Stimulated activated CD8-positive, alpha-beta memory T cell treated with anti-CD3 and anti-CD28 coated beads, Interleukin-4, amount 100 ng/mL, for 48 hours (primary cell): ENCODE measurements at places on chromosomes 5 and 9.

DNA sequence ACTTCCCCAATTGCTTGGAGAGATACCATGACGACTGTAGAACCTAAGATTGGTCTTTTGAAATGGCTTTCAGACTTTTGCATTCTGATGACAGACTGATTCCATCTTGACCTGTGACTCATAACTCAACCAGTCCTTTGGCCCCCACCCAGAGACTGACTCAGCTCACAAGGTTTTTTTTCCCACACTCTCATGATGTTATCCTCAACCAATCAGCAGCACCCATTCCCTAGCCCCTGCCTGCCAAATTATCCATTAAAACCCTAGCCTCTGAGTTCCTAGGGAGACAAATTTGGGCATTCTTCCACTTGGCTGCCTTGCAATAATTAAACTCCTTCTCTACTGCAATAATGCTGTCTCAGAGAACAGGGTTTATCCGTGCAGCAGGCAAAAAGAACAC lies 1263.3 kb upstream of the CDH9 start:
- DNase-seq: no peak

DNA sequence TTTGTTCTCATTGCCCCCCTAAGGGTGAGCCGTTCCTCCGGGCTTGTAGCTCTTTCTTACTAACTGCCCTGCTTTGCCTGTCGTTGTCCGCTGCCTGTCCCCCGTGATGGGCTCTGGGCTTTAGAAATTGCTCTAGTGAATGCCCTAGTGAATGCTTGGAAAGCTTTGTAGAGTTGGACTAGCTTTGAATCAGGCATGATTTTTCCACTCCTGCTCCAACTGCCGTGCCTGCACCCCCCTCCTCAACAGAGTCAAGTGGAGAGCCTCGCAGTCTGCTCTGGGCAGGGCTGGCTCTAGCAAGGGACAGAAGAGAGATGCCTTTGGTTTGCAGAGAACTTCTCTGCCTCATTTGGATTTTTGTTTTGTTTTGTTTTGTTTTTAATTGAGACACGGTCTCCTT lies 46.8 kb upstream of the DAB2IP start:
- DNase-seq: no peak

- no peak for DNase-seq
Observed at GRCh38 chr9:85162822-85163221, 493.3 kb downstream of the NTRK2 start.

DNA sequence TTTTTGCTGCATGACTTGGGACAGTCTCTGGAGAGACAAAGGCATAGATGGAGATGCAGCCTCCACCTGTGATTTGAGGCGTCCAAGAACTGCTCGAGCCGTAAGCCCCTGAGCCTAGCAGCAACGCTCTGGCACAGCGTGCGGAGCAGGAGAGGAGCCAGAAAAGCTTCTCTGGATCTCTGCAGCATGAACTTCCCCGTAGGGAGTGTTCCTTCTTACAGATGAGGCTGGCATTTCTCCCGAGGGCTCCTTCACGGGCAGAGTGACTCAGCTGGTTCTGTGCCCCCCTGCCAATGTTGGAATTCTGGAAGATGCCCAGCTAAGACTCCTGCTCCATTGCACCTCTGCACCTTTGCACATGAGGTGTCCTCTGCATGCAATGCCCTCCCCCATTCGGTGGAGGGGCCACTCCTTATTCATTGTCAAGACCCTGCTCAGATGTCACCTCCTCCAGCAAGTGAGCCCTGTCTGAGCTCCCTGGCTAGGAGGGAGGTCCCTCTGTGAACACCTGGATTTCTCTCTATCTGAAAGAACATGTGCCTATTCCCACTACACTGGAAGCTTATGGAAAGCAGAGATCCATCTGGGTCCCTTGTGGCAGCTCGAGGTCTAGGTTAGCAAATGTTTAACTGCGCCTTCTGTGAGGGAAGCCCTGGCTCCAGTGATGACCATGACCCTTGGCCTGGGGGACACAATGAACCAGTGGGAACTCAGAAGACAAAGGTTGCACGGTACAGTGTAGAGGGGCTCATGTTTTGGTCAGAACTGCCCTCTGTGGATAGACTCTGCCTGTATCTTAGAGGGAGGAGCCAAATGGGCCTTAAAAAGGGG lies 39.6 kb downstream of the SH3PXD2B start:
- DNase-seq: no peak

DNA sequence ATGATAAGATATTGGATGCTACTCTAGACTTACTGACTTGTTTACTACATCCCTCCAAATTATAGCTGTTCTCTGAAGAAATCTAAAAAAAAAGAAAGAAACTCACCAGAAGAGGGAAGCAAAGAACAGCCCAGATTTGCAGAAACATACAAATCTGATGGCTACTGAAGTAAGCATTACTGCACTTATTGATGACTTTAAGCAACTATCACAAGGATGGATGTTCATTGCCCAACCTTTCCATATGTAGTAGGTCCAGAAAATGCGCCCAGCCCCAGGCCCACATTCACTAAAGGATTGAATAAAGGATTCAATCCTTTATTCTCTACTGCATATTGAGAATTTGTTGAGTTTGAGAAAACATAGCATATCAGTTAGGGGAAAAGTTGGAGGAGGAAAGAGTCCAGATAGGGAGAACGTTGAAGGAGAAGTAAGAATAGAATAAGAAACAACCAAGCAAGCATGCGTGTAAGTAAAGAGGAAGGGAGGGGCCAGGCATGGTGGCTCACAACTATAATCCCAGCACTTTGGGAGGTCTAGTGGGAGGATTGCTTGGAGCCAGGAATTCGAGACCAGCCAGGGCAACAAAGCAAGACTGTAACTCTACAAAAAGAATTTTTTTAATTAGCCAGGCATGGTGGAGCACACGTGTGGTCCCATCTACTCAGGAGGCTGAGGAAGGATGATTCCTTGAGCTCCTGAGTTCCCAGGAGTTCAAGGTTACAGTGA lies 33.8 kb upstream of the DTWD2 start:
- DNase-seq: no peak
